ENCODE measurements at places on chromosomes 12 and 14. TPM values are rescaled to one million over a fixed set of nuclear protein-coding genes. Genes with fewer than 3 reads are reported as not detected.
A peak's percentile ranks its signal among the peaks of the same experiment; 100 is the strongest.

The CD9 gene
- polyA plus RNA-seq: 52.3 TPM

The HOXC4 gene
- polyA plus RNA-seq: 0.03 TPM

The CIDEB gene
- polyA plus RNA-seq: 4.8 TPM

The E2F7 gene
- polyA plus RNA-seq: 0.29 TPM

The NTS gene
- polyA plus RNA-seq: 0.22 TPM

The NKX2-1 gene
- not detected for polyA plus RNA-seq

The KRT85 gene
- polyA plus RNA-seq: not detected

The PLBD1 gene
- 10.9 TPM for polyA plus RNA-seq

DNA sequence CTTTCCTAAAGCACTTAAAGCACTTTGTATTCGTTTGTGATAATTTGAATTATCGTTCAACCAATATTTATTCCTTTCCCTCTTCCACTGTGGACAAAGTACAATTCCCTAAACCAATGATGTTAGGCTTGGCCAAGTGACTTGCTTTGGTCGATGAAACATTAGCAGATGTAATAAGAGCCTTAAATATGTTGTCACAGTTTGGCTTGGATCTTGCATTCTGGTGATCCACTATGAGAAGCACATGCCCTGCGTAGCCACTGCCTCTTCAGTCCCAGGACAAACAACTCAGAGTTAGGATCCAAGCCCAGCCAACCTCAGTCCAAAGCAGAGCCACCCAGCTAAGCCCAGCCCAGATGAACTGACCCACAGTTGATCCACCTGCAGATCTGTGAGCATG is 8.4 kb upstream of the C12orf75 start:
- DNase-seq: no peak

DNA sequence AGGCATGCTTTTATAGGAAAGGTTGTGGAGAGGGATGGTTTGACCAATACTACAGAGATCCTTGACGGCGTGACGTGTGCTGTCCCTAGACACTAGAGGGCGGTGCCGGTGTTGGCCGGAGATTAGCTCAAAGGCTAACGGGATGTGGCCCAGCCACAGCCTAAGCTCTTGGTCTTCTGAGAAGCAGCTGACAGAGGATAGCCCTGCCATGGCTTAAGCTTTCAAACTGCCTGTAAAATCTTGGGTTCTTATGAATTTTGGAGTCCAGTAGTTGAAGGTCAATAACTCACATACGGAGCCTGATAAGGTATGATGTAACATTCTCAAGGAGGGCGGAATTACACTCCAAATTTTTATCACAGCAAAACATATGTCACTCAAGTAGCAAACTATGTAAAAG is 515.7 kb upstream of the ATXN7L3B start:
- no peak for DNase-seq

GRCh38 chr12:94725375-94726168 is 75.2 kb upstream of the TMCC3 start:
- DNase-seq: peak; percentile 41

DNA sequence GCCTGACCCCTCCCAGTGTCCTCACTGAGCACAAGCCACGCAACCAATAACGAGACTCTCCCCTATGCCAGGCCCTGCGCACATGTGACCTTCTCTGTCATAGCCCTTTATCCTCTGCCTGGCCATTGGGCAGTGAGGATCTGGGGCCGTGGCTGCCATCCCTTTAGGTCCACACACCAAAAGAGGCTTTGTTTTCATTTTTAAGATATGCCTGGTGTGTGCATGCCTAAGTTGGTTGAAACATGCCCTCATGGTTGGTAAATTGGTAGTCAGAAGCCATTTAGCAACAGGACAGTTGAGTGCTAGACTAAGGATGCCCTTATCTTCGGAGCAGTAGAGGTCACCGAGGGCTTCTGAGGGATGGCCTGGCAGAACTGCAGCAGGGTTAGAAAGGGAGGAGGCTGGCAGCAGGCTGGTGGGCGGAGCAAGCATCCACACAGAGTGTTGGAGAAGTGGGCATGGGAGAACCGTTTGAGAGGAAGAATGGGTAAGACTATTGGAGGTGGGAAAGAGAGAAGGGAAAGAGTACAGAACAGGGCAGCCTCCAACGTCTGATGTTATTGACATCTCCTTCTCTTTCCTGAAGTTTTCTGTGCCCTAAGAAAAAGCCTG is 75.1 kb downstream of the SLC24A4 start:
- DNase-seq: no peak

DNA sequence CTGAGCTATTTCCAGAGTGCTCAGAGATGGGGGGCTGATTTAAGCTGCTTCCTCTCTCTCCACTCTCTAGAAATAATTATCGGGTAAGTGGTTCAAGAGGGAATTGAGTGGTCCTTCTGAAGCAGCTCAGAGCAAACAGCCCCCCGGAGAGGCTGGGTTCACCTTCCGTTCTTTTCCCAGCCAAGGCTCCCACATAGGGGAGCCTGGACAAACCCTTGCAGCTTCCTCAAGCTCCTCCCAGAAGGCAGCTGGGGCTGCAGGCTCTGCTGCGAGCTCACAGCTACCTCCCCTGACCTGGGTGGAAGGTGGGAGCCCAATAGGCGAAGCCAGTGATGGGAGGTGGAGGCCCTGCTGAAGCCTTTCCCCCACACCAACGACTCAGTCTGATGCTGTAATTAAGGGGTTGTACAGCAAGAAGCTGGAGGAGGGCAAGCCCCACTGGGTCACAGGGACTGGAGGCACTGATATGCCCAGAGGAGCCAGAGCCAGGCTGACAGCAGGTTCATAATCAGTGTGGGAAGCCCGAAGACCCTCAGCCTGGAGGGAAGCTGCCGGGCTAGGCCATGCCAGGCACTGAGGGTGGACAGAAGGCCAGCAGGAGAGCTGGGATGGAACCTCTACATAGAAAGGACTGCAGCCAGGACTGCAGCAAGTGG is 52.4 kb downstream of the ARL6IP4 start:
- DNase-seq: no peak

DNA sequence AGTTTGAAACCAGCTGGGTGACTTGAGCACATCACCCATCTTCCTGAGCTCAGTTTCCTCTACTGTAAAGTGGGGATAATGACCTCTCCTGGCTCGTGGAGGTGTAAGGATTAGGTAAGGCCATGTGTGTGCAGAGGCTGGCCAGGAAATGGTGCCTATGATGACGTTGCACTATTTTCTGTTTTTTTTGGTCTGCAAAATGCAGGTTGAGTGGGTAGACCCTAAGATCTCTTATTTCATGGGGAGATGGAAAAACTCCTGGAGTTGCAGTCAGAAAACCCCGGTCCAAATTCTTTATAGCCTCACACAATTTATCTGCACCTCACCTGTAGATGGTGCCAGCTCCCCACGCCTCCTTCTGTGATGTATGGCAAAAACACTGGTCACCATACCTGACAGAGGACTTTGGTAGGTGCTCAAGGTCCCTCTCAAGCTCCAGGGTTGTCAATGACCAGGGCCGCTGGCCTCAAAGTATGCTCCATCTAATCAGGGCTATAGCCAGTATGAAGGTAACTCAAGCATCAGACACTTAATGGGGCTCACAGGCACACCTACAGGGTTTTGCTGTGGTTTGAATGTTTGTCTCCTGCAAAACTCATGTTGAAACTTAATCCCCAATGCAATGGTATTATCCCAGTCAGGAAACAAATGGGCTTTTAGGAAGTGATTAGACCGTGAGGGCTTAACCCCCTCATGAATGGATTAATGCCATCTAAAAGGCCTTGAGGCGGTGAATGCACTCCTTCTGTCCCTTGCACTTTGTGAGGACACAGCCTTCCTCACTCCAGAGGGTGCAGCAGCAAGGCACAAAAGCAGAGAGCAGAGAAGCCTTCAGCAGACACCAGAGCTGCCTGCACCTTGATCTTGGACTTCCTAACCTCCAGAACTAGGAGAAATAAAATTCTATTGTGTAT is 17.6 kb downstream of the C14orf132 start:
- DNase-seq: no peak

DNA sequence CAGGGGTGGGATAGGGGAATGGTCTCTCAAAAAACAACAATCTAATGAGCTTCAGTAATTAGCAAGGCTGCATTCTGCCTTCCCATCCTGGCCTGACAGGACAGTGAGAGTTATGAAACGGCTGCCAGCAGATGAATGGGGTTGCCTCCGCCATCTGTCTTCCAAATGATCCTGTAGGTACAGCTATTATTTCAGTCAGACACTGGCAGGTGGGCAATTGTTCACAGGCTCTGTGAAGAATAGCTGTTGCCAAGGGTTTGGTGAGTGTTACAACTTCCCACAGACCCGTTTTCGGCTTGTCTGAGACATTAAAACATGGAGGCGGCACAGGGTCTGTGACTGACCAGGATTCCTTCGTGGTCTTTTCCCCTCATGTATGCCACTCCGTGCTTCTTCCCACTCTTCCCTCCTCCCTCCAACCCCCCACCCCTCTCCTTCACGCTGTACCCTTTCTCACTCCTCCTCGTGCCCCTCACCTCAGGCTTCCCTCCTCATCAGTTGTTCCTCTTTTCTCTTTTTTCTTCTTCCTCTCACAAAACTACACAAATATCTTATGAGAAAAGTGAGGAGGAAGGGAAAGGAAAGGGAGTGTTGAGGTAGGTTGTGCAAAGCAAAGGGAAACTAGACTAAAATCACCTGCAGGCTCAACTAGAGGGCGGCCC is 160.8 kb upstream of the GZMB start:
- DNase-seq: no peak

DNA sequence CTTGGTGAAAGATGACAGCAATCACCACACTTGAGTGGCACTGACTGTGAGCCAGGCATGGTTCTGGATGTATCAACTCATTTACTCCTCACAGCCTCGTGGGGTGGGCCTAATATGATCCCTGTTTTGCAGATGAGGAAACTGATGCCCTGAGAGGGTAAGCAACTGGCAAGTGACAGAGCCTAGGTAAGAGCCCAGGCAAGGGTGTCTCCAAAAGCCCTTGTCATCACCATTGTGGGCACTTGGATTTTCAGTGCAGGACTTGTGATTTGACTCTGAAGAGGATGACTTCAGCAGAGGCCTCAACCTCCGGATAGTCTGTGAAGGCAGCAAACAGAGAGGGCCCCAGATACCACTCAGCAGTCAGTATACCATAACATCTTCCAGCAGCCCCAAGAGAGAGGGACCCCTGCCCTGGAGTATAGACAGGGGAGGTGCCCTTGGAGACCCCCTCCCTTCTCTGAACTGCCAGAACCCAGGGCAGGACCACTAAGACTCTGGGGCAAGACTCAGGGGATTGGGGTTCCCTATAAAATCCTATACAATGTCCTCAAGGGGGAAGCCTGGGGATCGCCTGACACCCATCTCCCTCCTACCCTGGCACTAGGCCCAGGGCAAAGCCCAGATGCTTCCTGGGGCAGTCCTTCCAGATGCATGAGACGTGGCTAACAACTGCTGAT is 7.1 kb upstream of the KRT5 start:
- no peak for DNase-seq

DNA sequence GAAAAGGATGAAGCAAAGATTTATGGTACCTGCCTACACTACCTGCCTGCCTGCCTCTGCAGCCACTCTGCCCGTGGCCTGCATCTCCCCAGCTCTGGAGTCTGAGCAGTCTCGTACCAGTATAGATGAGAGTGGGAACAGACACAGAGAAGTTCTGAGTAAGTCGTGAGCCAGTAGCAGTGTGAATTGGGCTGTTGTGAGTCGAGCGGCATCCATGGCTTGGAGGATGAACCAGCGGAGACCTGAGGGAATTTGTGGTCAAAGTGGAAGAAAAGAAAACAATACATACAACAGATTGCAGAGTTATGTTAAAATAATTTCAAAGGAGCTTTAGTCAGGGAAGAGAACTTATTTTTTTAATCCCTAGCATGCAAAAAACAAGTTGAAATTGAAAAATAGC is 25.3 kb downstream of the C2CD5 start:
- DNase-seq: no peak

DNA sequence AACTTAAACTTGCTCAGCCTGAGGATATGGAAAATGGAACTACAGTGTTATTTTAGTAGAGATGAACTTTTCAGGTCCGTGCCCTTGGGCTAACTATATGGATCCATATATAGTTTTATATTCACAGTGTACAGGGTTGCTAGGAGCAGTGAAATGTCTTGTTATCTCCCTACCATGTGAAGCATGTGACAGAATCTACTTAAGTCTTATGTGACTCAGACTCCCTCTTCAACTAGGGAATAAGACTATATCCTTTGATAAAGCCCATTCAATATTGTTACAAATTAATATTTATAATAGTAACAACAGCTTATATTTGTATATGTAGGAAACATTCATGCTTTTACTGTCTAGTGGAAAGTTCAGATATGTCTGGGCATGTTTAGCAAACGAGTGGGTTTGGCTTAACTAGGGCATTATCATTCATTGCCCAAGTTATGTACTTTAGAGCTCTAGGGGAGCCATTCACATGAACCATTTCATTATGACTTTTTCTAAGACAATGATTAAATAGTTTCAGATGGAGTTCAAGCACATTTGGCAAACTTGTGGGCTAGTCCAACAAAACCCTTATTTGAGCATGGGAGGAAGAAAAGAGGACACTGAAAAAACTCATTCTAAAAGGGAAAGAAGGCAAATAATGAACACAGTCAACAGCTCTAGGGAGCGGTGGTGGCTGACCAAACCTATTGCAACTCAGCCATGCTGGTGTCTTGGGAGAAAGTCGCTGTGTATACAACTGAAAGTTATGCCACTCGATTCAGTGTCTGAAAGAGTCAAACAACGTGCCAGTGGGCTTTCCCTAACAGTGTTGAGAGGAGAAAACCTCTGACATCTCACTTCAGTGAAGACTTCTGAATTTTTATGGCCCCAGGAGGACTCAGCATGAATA is 305.9 kb upstream of the G2E3 start:
- DNase-seq: no peak

- no peak for DNase-seq
Observed at GRCh38 chr12:18158774-18159557, 69.0 kb upstream of the RERGL start.

GRCh38 chr12:132398386-132398991 is 69.1 kb upstream of the GALNT9 start:
- DNase-seq: no peak

GRCh38 chr14:76396714-76397187 is 20.8 kb downstream of the ESRRB start:
- DNase-seq: no peak

GRCh38 chr14:89315493-89316470 is 101.3 kb downstream of the FOXN3 start:
- no peak for DNase-seq

GRCh38 chr12:101732318-101732717 is 6.9 kb downstream of the SYCP3 start:
- no peak for DNase-seq

- DNase-seq: no peak
Observed at GRCh38 chr12:4943067-4943937, 33.6 kb downstream of the KCNA1 start.

GRCh38 chr12:10186299-10186698 is 7.5 kb downstream of the TMEM52B start:
- no peak for DNase-seq

DNA sequence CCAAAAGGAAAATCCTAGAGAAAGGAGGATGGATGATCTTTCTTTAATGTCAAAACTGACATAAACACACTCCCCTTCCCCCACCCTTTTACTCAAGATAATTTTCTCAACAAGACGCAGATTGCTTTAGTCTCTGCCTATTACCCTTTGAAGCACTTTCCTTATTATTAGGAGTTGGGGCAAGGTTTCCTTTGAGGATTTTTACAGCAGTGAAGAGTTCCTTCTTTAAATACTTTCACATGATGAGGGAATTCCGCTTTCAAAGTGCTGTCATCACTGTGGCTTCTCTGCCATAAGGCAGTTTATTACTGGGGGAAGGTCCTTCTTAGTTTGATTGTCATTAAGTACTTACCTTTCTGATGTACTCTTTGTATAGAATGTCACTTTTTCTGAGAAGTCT is 172.1 kb downstream of the MSRB3 start:
- DNase-seq: no peak

- no peak for DNase-seq
Observed at GRCh38 chr12:98678236-98678945, 33.3 kb downstream of the APAF1 start.

GRCh38 chr12:106302401-106303201 is at the start of gene TCP11L2:
TCP11L2 (plus strand) TSS chr12:106302733; CDS start chr12:106311076, 8,343 bp downstream.
- peak; percentile 93 for DNase-seq
